ENCODE measurements at places on chromosomes 1 and 21.

DNA sequence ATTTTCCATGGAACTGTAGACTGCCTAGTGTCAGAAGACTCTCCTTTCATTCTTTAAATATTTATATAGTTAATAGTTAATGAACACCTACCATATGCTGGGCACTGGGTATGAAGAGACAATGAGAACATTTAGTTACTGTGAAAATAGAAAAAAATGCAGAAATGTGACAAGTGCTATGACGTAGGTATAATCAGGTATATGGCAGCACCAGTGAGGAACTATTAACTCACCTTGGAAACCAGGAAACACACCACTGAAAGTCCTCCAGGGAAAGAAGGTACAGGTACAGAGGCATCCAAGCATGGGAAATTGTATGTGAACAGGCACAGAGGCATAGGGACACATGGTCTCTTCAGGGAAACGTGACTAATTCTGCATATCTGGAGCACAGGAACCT is 42.3 kb downstream of the DPT start:
- no peak for DNase-seq

DNA sequence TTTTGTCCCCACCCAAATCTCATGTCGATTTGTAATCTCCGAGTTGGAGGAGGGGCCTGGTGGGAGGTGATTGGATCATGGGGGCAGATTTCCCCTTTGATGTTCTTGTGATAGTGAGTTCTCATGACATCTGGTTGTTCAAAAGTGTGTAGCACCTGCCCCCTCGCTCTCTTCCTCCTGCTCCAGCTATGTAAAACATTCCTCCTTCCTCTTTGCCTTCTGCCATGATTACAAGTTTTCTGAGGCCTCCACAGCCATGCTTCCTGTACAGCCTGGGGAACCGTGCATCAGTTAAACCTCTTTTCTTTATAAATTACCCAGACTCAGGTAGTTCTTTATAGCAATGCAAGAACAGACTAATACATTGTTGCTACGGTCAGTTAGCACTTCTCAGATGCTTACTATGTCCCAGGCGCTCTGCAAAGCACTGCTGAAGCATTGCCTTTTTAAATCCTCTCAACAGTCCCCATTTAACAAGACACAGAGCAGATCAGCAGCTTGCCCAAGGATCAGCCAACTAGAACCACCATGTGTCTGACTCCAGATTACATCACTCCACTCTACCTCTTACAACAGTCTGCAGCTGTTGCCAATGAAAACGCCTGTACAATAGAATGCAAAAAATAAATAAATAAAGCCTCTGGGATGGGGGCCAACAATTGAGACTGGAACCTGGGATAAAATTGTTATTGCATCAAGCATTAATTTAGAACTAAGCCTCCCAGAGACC is 52.4 kb upstream of the USP1 start:
- DNase-seq: no peak

DNA sequence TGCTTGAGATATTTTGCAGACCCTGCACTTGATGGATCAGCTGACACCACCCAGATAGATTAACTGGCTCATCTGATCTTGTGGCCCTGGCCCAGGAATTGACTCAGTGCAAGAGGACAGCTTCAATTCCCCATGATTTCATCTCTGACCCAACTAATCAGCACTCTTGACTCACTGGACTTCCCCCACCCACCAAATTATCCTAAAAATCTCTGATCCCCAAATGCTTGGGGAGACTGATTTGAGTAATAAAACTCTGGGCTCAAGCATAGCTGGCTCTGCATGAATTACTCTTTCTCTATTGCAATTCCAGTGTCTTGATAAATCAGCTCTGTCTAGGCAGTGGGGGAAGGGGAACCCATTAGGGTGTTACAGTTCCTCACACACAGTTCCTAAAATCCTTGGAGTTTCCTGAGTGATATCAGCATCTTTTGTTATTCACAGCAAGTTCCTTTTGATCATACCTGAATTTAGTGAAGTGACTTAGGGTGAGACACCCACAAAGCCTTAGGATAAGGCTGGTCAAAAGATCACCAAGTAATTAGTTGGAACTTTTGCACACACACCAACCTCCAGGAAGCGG is 104.2 kb downstream of the COP1 start:
- no peak for DNase-seq

DNA sequence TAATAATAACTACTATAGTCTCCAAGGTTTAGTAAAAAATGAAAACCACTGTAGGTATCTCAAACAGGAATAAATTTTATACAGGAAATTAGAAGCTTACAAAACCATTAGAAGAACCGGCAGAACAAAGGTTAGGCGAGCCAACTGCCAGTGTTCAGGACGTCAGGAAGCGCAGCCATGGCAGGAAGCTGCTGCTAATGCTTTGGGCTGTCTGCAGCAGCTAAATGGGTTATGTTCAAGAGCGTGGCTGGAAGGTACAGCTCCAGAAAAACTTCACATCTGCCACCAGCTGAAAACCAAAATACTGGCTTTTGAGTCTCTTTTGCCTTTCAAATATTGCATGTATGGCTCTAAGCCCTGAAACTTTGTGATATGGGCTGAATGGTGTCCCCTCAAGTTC is 35.7 kb upstream of the MYSM1 start:
- DNase-seq: no peak

GRCh38 chr1:17874231-17874630 is 119.1 kb downstream of the ACTL8 start:
- DNase-seq: no peak

- DNase-seq: no peak
Measured at GRCh38 chr1:78715181-78715661, 65.6 kb downstream of the IFI44 start.

GRCh38 chr1:54347955-54348699 is 58.1 kb downstream of the SSBP3 start:
- DNase-seq: no peak

DNA sequence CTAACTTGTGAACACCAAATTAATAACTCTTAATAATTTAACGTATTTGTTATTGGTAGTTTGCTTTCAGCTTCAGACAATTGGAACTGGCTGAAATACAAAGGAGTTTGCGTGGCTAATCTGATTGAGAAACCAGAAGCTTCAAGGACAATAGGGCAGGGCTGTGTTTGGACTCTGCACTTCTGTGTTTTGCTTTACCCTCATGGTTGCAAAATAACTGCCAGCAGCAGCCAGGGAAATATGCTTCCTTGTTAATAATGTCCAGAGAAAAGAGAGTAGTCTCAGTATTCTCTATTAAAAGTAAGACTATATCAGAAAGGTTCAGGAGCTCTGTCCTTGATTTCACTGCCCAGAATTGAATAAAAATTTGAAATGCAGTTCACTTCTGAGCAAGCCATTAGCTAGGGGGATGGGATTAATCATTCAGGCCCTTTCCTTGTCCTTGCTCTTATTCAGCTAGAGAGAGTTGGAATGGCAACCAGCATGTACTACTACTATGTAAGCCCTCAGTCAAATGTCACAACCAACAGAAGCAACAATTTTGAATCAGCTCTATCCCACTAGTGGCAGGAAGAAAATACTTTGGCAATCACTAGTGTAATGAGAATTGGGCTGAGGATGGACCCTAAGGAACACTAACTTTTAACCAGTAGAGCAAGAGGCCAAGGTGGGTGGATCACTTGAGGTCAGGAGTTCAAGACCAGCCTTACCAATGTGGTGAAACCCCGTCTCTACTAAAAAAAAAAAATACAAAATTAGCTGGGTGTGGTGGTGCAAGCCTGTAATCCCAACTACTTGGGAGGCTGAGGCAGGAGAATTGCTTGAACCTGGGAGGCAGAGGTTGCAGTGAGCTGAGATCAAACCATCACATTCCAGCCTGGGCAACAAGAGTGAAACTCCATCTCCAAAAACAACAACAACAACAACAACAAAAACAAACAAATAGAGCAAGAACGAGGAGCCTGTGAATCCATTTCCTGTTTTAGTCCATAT is 76.8 kb downstream of the POU2F1 start:
- DNase-seq: no peak

- DNase-seq: peak; percentile 76
Measured at GRCh38 chr1:205523891-205524793, 19.7 kb downstream of the CDK18 start.

GRCh38 chr1:201827321-201828216 is 1.4 kb upstream of the IPO9 start:
- DNase-seq: no peak

DNA sequence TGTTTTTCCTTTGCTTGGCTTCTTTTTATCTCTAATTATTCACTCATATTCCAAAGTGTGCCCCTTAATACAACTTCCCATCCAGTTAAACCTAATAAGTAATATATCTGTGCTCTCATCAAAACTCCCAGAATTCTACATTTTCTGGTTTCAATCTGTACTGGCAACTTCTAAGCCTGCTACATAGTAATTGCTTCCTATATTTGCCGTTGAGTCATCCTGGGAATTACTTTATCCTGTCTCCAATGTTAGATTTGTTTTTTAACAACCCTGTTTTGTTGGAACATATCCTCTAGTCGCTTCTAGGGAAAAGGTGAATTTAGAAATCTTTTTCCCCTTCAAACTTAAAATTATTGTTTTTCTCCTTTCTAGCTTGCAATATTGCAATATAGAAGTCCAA is 620.5 kb upstream of the PKN2 start:
- no peak for DNase-seq

DNA sequence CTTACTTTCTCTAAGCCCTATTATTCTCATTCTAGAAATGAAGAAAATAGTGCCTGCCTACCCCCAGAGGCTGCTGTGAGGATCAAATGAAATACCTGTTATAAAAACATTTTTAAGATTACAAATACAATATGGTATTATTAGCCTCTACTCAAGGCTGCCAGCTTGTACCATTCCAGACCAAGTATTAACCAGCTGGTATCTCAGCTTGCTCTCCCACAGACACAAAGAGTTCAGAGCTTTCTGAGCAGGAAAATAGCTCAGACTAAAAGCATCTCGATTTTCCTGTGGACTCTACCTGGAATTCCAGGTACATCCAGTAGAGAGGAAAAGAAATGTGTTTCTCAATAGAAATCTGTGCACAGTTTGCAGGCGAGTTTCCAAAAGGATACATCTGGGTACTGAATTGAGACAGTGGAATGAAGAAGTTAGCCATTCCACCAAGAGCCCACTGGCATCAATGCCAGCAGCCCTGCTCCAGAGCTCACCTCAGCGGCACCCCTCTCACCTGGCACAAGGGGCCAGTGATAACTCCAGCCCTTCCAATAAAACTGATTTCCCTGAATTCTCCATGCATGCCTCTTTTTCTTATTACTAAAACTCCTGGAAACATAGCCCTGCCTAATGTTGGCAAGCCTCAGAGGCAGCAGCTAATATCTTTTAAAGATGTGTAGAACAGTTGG is 31.0 kb downstream of the TGFBR3 start:
- DNase-seq: no peak

DNA sequence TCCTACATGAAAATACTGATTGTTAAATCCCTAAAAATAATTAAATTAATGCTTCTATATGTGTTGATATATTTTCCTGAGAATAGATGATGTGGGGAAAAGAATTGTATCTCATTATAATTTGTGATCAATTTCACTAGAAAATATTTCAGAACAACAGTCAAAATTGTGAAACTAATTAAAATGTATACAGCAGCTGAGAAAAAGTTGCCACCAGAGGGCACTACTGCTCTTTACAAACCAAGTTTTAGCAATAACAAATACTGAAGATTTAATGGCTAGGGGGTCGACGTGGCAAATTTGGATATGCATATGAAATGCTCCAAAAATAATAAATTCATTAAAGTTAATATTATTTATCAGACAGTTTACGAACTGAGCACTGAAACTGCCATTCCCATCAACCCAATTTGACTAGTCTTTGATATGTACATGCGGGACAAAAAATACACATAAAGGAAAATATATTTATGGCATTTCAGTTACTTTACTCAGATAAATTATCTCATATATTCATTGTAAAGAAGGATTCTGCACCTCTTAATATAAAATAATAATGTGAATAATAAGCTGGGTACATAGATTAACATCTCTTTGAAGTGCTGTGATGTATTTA is 96.3 kb upstream of the TMPRSS15 start:
- DNase-seq: peak; percentile 16

DNA sequence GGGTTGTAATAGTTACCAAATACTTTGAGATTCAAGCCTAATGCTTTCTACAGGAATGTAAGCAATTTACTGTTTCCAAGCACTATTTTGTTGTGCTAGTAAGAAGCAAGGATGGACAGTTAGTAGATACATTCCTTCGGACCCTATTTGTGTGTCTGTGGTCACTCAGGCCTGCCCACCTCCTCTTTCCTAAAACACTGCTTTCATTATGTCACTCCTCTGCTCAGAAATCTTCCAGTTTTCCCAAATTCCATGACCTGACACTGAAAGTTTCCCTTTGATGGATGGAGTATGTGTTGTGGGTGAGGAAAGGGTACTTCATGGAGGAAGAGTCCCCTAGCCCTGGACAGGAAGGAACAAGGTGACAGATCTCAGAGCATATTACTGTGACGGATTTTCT is 141.1 kb downstream of the DISP1 start:
- DNase-seq: no peak

- DNase-seq: no peak
Measured at GRCh38 chr1:221910222-221910621, 168.3 kb upstream of the DUSP10 start.

DNA sequence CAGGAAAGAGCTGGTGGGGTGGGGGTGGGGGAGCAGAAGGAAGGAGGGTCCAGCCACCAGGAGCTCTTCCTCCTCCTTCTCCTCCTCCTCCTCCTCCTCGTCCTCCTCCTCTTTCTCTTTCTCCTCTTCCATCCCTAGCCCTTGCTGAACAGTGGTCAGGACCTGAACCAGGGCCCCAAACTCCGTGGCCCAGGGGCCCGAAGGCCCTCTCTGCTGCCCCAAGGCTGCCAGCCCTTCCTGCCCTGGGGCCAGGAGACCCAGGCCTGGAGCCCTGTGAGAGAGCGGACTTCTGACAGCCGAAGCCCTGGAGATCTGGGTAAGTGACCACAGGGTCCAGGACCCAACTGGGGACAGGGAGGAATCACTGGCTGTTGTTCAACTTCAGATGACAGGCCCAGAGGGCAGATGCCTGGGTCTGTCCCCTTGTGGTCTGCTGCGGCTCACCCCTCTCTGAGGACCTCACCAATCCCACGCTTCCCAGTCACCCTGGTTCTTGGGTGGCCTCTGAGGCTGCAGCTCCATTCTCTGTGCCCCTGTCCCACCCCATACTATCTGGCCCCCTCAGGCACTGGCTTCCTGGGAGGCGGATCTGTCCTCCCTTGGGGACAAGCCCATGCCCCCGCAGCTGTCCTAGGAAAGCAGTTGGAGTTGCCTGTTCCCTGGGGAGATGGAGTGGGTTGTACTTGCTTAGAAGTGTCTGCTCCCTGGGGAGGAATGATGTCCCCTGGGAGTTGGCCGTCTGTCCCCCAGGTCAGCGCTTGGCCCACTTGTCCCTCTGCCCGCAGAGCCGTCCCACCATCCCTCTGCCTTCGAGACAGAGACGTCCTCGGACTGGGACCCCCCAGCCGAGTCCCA is 51.8 kb downstream of the VWA5B1 start:
- no peak for DNase-seq

All from activated CD4-positive, alpha-beta T cell treated with anti-CD3 and anti-CD28 coated beads, Interleukin-2, amount 50 U/mL, for 1 hour (primary cell).